ENCODE measurements at places on chromosomes 3 and 15.

DNA sequence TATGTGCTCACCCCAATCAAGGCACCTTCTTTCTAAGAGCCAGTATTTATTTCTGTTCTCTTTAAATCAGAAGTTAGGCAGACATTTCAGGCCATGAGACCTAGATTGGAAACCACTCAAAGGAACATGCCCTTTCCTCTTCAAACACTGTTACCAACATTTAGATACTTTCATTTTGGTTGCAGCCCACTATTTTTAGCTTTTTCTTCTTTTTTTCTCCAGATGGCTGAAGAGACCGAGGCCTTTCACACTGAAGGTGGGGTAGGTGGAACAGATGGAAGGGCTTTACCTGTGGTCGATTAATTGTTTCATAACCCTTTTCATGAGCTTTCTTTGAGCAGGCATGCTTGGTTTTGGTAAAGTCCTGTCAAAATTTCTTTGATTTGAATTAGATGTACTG is 10.9 kb upstream of the LZTFL1 start:
- no peak for DNase-seq

- no peak for DNase-seq
Observed at GRCh38 chr15:41020829-41021228, 67.6 kb downstream of the CHAC1 start.

GRCh38 chr3:53938645-53939044 is 47.0 kb upstream of the SELENOK start:
- no peak for DNase-seq

GRCh38 chr3:143935678-143936077 is 35.9 kb upstream of the DIPK2A start:
- DNase-seq = no peak

GRCh38 chr3:169750665-169751064 is 14.2 kb downstream of the TERC start:
- DNase-seq = no peak

GRCh38 chr3:169552533-169552932 is 111.0 kb downstream of the MECOM start:
- no peak for DNase-seq

DNA sequence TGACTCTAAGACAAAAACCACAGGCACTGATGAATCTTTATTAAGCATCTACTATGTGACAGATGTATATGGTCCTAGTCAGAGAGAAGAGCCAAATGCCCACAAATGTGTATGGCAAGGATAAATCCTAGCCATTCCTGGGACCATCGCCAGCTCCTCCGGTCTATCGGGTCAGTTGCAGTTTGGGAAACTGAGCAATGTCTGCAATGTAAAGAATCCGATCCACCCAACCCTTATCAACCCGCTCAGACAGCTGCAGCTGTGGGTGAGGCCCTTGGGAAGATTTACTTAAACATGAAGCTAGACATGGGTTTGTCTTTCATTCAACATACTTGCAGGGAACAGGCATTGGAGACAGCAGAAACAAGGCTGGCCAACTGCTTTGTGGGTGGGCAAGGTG is 40.5 kb upstream of the CDV3 start:
- no peak for DNase-seq

DNA sequence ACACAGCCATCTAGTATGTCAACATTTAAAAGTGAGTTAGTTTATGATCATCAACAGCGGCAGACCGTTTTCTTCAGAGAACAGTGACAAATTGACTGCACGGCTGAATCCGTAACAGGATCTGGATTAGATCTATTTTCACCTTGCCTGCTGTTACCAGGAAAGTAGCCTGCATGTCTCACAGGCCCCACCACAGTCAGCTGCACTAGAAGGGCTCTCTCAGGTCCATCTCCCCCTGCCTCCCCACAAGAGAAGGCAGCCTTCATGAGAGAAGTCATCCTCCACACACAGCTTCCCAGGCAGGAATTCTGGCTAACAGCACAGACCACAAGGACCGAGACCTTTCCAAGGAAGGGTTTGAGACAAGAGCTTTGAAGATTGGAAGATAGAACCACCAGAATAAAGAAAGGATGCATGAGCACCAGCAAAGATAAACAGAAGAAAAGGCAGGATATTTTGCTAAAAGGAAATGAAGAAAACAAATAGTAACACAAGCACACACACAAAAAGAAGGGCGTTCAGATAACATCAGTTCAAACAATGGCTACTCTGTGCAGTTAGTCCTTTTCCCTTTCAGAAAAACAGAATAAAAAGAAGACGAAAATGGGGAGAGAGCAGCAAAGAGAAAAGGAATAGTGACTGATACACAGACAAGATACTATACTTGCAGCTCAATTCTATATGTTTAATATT is 127.5 kb downstream of the SNRK start:
- DNase-seq = no peak

DNA sequence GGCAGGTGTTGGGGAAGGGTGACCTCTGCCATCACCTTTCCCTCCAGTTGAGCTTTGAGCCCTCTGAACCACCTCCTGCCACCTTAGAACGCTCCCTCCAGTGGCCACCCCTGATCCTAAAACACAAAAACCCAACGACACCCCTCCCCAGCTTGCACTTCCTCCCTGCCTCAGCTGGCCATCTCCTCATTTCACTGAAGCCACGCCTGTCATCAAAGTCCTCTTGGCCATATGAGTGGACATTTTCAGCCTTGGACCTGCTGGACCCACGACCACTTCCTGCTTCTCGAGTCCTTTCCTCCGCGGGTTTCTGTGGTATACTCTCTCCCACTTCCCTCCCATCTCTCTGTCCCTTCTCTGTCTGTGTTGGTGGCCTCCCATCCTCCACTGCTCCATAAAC is 48.5 kb upstream of the NR2C2 start:
- DNase-seq = no peak

DNA sequence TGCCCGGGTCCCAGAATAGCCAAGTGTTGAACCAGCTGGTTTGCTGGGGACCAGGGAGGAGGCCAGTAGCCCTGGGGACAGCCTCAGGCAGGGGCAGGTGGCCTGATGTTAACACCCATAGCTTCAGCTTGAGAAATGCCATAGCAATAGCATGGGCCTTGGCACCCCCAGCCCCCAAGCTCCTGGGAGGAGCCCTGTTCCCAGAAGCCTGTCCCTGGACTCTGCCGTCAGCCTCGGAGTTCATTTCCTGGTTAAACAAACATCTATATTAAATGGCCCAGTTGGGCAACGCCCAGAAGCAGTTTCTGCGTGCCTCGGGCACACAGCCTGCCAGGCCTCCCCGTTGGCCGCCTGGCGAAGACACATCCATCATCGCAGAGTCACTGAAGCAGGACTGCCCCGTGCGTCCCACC is 58.2 kb downstream of the FGD5 start:
- DNase-seq = peak; percentile 15

DNA sequence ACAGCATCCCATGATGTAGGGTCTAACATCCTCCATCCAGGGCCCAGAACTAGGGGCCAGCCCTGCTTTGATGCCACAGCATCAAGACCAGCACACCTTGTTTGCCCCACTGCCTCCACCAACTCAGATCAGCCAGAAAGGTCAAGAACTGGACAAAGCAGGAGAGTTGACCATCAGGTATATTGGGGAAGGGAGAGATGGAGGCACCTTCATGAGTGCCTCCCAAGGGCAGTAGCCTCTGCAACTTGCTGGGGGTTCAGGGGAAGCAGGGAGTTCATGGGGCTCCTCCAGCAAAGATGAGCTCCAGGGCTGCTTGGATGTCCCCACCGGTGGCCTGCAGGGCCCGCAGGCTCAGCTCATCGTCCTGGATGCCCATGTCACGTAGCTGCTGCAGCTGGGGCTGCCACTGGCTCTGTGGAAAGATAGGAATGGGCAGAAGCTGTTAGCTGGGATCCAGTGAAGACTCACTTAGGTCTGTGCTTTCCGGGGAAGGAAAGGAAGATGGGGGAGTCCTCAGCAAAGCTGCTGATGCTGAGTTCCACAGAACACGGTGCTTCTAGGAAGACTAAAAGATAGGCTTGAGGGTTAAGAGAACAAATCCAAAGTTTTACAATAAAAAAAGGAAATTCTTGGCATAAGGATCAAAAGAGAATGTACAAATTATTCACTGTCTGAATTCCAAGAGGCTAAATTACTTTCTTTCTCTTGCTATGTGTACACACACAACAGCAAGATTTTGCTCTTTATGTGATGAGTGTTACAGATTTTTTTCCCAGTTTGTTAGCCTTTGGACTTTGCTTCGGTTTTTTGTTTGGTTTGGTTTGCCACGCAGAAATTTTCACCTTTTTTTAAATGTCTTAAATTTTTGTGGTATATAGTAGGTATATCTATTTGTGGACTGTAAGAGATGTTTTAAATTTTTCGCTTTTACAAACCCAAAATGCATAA is 12.3 kb upstream of the SEMA7A start:
- no peak for DNase-seq

GRCh38 chr3:169246158-169246557 is 417.4 kb downstream of the MECOM start:
- no peak for DNase-seq

- peak; percentile 66 for DNase-seq
Observed at GRCh38 chr3:15428539-15428938, 1.1 kb downstream of the EAF1 start.

DNA sequence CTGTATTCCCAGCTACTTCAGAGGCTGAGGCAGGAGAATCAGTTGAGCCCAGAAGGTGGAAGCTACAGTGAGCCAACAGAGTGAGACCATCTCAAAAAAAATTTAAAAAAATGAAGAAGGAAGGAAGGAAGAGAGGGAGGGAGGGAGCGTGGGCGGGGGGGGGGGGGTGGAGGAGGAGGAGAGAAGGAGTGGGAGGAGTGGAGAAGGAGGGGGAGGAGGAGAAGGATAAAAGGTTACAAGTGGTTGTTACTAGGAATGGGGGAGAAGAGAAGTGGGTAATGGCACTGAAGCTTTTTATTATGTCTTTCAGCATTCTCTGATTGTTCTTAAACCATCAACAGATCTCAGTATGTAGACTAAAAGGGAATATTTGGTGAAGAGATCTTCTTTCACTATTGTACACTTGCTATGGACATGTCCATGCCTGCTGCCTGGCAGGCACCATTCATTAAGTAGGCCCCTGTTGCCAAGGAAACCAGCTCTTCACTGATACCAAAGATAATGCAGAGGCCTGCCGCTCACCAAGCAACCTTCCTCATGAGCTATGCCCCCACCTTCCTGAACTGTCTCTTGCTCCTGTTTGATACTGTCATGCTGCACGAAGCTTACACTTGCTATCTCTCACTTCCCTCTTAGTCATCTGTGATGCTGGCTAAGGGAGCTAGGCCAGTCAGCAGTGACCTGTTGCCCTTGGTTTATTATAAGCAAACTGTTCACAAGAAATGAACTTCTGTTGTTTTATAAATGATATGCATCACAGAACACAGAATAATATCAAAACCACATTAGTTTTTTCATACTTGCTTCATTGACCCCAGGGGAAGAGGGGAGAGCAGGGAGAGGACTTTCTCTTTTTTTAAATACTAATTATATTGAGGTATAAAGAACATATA is 23.1 kb downstream of the EPM2AIP1 start:
- no peak for DNase-seq

DNA sequence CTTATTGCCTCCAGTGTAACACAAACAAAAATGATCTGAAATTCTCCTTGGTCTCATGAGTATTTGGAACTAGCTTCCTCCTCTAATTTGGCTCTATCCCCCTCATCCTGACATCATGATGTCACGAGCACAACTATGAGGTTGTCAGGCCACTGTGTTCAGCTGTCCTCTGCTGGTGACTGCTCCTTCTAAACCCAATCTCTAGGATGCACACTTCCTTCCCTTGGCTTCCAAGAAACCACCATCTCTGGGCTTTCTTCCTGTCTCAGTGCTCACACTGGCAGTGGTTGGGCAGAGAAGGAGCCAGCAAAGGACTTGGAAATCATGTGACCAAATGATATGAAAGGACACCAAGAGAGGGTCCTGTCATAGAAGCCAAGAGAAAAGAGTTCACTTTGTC is 30.7 kb upstream of the EIF1B start:
- no peak for DNase-seq

- no peak for DNase-seq
Observed at GRCh38 chr15:48282216-48282615, 49.0 kb upstream of the DUT start.

DNA sequence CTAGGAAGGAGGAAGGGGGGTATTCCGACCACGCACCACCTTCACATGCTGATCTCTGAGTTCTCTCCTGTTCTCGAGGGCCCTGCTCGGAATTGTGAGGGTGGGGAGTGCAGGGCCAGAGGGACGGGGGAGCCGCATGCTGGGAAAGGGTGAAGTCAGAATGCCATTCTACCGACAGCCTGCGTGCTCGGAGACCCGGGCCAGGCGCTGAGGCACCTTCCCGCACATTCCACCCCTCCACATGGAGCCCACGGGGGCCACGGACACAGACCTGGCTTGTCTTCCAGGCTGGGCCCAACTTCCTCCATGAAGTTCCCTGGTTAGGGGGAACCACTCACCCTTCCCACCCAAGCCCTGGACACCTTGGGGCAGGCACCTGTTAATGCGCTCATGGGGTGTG is 28.7 kb upstream of the PIGZ start:
- no peak for DNase-seq

- no peak for DNase-seq
Observed at GRCh38 chr15:46460431-46461094, 825.7 kb downstream of the SQOR start.

- DNase-seq = no peak
Observed at GRCh38 chr15:42171122-42171521, 14.7 kb upstream of the PLA2G4F start.

DNA sequence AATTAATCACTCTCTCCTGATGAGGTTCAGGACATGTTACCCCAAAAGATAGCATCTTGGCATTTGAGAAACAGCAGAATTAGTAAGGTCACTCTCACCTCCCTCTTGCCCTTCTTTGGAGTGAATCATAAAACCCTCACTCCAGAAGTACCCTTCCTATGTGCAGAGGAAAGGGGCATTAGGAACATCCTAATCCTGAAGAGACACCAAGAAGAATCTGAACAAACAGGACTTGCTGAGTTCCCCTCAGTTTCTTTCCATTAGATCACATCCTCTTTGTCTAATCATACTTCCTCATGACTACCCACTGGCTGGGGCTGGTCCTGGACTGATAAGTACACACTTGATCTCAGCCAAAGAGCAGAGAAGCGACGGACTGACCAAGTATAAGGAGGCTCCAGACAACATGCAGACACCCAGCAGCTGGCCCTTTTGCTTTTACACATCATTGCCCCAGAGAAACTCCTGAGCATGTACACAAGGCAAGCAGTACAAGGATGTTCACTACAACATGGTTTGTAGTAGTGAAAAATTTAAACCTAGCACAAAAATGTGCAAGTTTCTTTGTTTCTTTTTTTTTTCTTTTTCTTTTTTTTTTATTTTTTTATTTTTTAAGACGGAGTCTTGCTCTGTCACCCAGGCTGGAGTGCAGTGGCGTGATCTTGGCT is 15.0 kb upstream of the TM6SF1 start:
- no peak for DNase-seq
